GM03348 (cell line): ENCODE measurements at places on chromosomes 6 and 20.

- no peak for DNase-seq
These were observed 67.9 kb downstream of the KIF13A start for GRCh38 chr6:17919496-17919895.

GRCh38 chr6:390914-391558 lies 516 bp upstream of the IRF4 start:
- no peak for DNase-seq

GRCh38 chr6:32977272-32977952 lies 9.0 kb downstream of the BRD2 start:
- DNase-seq, result no peak

DNA sequence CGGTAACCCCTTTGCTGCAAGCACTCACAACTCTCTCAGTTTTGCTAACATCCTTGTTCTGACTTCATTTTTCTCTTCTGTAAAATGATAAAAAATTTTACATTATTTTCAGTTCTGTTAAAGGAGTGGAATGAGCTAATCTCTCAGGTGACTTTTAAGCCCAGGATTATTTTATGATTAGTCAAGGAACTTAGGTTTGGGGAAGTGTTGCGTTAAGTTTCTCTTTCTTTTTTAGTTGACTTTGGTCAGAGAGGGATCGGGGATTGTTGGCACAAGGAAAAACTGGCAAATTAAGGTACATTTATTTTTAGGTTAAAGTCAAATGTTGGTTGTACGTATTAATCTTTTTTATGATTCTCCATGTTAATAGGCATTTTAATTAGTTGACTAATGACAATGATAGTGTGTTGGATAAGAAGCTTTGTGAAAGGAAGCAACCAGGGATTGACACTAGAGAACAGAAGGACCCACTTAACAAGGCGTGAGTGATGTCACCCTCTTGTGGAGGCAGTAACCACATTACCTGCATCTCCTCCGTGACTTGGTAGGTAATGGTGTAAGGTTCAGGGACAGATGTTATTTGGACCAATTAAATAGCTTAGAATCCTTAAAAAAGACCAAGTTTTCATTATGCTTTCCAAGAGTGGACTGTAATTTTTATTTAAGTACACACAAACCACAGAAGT lies 31.6 kb downstream of the CD83 start:
- DNase-seq, result no peak

DNA sequence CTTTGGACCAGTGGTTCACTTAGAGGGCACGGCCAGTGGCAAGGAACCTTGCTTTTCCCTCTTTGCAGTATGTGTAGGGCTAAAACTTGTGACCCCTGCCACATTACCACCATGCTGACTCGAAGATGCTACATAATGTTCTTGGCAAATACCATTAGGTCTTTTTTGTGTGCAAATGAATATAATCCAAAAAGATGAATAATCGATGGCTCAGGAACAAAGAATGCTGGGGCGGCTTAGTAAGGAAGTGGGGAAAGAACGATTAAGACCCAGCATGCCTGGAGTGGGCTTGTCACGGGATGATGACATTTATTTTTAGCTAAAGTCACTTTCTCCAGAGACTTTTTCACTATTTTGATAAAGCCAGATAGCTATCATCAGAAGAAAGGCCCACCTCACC lies 23.1 kb downstream of the CMTR1 start:
- DNase-seq, result peak; percentile 81

DNA sequence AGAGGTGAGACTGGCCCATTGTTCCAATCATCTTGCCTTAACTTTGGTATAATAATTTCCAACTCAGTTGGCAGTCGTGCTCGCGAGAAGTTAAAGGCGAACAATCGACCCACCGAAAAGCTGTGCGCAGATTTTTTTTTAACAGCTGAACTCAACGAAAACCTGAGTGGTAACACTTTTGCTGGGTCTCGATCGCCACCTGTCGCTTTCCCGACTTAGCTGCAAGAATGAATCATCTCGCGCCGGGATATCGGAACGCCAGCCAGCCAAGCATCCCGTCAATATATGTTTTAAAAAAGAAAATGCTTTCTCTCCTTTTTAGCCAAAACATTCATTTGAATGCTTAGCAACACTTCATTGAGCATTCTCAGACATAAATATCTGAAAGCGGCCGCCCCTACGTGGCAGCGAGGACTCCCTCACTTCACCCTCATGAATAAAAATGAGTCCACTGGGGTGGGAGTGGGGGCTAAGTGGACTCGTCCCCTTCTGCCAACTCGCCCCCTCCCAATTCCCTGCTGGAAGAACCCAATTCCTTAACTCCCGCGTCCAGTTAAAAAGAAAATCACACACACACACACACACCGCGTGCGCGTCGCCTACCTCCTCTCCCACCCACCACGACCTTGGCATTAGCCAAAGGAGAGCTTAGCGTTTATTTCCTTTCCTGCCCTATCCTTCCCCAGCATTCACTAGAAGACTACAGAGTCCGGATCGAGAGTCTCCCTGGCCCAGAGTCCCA lies 1.5 kb downstream of the COL12A1 start:
- DNase-seq, result peak; percentile 67

DNA sequence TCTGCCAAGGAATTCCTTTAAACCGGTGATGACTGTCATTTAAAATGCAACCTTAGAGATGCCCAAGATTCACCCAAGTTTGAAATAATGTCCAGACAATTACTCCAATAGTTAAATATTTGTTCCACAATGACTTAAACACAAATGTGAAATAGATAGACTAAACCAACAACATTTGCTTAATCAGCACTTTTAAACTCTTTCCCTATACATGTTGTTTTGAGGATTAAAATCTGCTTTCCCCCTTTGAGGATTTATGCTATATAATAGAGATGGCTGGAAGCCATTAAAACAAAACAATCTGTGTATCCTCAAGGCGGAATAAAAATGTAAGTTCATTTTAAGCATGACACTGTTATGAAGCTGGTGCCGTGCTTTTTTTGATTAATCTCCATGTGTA lies 297.8 kb upstream of the RSPO3 start:
- DNase-seq, result no peak

GRCh38 chr6:109299265-109299607 lies 83.0 kb downstream of the CD164 start:
- no peak for DNase-seq

DNA sequence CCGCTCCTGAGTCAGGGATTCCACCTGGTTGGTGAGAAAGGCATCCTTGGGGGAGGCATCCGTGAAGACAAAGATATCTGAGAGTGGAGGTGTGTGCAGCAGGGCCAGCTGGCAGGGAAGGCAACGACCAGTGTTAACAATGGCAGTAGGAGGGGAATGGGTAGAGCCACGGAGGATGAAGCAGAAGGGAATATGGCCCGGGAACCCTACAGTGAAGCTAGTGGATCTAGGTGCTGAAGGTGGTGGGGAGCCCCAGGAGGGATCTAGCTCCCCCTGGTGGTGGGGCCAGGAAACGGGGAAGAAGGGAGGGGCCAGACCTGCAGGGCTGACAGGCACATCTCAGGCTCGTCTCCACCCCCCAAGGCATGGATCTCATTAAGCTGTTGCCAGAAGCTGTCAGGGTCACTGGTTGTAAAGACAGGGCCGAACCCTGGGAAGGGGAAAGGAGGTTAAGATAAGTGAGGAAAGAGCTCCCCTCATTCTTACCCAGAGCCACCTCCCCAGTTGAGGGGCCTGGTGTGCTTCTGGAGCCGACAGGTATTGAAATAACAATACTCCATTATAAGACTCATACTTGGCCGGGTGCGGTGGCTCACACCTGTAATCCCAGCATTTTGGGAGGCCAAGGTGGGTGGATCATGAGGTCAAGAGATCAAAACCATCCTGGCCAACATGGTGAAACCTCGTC lies 7.3 kb downstream of the VWA7 start:
- peak; percentile 92 for DNase-seq

DNA sequence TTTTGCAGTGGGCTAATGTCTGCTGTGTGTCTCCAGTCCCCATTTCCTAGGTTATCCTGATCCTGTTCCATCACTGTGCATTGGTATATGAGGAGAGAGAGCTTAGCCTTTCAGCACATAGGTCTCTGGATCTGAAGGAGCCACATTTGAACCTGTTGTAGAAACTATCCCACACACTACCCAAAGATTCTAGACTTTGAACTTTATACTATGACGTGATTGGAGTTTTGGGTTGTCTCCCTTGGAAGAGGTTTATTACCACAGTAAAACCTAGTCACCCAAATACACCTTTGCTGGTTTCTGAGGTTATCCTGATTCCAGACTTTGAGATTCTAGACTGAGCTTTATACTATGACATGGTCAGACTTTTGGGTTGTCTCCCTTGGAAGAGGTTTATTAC lies 8.0 kb upstream of the OSTM1 start:
- DNase-seq, result no peak

DNA sequence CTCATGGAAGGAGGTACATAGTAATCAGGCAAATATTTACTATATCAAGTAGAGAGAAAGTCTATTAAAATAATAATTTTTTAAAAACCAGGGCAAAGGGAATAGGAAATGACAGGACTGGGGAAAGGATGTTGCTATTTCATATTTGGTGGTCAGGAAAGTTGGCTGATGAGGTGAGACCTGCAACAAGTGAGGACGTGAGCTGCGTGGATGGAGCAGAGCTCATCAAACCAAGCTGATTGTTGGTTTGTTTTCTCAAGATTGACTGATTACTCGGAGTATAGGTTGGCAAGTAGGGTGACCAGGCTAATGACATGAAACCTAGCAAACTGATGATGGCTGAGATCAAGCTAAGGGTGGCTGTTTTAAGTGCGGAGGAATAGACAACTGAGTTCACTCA lies 6.0 kb downstream of the GJA1 start:
- DNase-seq, result no peak

GRCh38 chr6:123150076-123150475 lies 154.0 kb downstream of the CLVS2 start:
- no peak for DNase-seq

- peak; percentile 22 for DNase-seq
These were observed 454.3 kb upstream of the JARID2 start for GRCh38 chr6:14791526-14791925.

DNA sequence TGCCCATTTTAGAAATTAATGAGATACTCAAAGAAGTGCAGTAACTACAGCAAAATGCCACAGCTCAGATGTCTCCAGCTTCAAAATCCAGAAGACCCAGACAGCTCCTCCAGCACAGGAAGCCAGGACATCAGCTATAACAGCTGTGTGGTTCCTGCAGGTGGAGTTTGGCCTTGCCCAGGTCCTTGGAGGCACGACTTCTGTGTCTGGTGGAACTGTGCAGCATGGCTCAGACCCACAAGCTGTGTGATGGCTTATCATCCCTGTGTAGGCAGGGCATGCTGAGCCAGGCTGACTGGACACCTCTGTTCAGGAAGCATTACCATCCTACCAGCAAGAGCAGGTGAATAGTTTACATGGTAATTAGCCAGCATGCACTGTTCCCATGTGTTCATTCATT lies 26.5 kb upstream of the CD93 start:
- no peak for DNase-seq

DNA sequence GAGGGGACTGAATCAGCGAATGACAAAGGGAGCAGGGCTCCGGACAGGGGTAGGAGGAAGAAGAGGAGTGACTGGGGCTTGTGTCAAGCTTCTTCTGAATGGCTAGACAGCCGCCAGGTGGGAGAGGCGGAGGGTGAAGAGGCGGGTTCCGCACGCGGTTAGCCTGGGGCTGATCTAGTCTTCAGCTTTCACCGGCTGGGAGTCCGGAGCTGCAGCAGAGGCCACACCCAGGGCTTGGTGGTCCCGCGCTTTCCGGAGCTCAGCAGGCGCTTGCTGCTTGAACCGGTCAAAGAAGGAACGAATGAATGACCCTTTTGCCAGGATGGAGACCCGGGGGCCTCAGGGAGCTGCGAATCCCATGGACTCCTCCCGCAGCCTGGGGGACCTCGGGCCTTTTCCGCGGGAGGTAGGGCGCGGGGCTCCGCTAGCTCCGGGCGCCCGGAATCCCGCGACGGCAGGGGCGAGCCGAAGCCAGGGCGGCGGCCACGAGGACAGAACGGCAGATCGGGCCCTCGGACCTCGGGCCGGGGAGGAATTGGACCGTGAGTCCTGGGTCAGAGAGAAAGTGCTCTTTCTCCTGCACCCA lies at the start of gene C6orf141:
Gene C6orf141, plus strand, starts transcription at position 177 of the 586 bp plus-strand sequence. Its CDS starts 125 bp downstream, at position 302.
- DNase-seq, result peak; percentile 19

DNA sequence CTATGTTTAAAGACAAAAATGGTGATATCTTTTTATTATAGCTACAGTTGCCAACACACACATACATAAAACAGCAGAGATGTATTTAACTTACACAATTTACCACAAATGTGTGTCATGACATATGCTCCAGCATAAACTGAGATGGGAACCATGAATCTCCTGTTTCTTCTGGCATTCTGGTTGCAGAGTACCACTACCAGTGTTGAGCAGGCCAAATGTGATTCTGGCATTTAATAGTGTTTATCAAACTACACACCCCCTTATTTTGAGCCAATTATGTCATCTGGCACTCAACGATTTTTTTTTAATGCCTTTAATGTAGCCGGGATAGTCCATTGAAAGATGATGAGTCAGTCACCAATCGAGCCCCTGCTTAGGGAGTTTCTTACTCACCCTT lies 59.0 kb upstream of the TPD52L1 start:
- no peak for DNase-seq

DNA sequence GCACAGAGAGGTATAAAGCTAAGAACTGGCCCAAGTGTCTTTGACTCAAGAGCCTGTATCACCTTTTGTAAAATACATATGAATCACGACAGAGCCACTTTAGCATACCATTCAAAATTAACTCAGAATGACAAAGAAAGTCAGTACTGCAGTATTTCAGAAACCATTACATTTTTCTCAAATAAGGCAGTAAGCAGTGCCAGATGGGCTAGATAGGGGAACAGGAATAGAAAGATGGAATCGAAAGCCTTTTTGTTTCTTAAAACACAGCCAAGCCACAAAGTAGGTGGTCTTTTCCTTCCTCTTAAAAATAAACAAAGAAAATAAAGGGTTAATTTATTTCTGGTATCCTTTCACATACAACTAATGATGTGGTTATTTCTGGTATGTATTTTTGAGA lies 10.3 kb downstream of the CLDN20 start:
- DNase-seq, result peak; percentile 2

DNA sequence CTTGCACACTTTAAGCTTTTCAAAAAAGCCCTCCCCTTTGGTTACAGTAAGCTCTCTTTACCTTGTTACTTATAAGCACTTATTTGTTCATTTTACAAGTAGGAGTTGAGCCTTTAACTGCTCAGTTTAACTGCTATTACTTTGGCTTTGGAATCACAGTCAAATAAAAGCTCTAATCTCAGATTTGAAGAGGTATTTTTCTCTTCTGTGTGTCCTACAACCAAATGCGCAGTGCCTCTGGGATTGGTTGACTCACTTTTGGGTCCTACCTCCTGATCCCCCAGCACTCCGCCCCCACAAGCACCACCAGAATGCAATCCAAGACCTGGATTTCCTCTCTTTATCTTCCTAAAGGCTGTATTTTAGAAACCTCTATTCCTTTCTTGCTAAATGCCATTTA lies 2.5 kb downstream of the NCOA7 start:
- no peak for DNase-seq
